Erythroblast (primary cell): ENCODE measurements at places on chromosomes 2 and 18.

GRCh38 chr2:7407001-7407400 is 489.8 kb downstream of the RNF144A start:
- no peak for DNase-seq

GRCh38 chr2:101153787-101154186 is 2.6 kb upstream of the TBC1D8 start:
- DNase-seq, result no peak

DNA sequence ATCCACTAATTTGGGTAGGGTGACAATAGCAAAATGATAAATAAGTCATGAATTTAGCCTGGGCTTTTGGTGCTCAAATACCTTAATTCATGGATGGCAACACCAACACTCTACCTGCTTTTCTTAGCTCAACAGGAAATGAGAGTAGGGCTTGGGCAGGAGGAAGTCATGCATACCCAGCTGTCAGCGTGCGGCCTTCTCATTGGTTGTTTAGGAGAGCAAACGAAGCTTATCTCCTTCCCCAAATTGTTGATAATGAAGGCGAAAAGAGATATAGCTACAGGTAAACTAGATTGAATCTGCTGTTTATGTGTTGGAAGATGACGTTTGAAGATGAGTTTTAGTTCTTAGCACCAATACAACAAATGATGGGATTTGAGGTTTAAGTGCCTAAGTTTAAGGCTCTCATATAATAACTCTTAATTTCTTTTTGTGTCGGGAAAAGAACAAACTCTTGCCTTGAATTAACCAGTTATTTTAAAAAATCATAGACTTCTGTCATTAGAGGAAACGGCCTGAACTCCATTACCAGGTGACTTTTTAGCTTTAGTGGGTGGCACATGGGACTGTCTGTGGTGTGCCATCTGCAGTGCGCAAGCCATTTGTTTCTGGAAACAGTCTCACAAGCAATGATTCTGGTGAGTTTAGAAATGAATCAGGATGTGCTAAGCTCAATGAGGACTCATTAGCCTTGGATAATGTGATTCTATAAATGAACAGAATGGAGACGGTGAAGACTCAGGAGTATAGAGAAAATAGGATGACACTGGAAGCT is 19.8 kb downstream of the MAP4K4 start:
- DNase-seq, result no peak

DNA sequence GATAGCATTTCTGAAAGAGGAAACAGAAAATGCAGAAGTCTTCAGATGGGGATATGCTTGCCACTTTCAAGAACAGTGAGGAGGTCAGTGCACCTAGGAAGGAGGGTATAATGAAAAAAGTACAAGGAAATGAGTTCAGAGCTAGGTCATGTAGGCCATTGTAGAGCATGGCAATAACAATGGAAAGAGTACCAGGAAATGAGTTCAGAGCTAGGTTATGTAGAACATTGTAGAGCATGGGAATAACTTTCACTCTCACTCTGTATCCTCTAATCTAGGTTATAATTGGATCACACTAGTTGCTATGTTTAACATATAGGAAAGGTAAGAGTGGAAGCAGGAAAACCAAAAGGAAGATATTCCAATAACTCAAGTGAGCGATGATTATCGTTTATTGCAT is 12.3 kb downstream of the SCG2 start:
- DNase-seq, result no peak

DNA sequence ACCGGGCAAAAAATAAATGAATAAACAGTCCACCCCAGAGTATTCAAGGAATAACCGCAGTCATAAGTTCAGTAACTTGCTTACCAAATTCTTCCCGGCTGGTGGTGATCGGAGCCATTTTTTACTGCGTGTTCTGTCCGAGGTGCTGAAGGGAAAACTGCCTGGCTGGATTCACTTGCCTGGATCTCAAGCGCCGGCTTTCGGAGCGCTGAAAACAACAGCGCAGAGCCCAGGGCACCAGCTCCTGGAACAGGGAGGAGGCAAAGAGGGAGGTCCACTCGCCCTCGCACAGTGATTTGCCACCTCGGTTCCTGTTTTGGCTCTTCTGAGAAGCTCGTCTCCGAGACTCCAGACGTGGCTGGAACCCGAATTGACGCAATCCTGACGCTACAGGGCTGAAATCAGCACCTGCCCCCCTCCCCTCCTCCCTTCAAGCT is at the start of gene SYT4:
TSS of gene SYT4 (minus strand) at position 327 of the 437 bp plus-strand sequence. CDS start at position 118, 209 bp downstream.
- DNase-seq, result no peak

DNA sequence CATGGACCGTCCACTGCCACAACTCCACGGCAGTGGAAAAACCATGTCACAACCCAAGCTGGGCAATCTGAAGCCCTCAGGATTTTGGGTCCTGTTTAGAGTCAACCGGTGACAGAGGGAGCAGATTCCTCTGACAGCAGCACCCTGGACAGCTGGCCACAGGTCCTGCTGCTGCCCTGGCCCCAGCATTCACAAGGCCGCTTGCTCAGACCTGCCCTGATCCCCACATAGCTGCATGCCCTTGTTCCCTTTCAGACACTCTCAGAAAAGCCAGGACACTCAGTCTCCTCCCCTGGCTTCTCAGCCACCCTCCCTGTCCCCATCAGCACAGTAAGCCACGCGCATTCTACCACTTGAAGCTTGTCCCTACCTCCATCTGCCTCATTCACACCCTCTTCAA is 1.6 kb downstream of the COPS9 start:
- no peak for DNase-seq

DNA sequence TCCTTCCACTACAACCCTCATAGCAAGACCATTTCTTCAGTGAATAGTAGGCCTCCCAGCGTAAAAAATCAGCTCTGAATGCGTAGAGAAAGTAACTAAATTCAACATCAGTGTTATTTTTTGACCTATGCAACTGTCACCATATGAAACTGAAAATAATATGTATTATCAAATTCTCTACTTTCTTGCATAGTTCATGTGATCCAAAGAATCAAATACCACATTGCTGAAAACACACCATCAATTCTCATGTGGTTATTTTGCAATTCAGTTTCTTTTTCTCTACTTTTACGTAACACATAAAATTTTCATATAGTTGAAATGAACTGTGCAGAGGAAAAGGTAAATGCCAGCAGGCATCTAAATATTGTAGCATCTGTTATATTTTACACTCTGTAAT is 208.5 kb upstream of the SPOPL start:
- no peak for DNase-seq

GRCh38 chr2:217074576-217075255 is 214.9 kb upstream of the TNP1 start:
- DNase-seq, result no peak

GRCh38 chr2:27320958-27321543 is 1.8 kb downstream of the MPV17 start:
- peak; percentile 70 for DNase-seq
